H1 (cell line): ENCODE measurements at places on chromosomes 1 and 21.

GRCh38 chr1:224673141-224673540 is 57.0 kb downstream of the CNIH3 start:
- no peaks in the 10 kb centered on the region for H3K27me3 ChIP-seq
- no peaks in the 10 kb centered on the region for H3K4me1 ChIP-seq
- H3K36me3 ChIP-seq = no peaks in the 10 kb centered on the region
- H3K27ac ChIP-seq = no peak overlapping the region
- no peak for DNase-seq

GRCh38 chr1:39788426-39788757 is 273 bp downstream of the BMP8B start:
- DNase-seq = no peak
- no peak overlapping the region for H3K4me3 ChIP-seq
- H3K27ac ChIP-seq = no peak overlapping the region
- no peaks in the 10 kb centered on the region for H3K36me3 ChIP-seq

DNA sequence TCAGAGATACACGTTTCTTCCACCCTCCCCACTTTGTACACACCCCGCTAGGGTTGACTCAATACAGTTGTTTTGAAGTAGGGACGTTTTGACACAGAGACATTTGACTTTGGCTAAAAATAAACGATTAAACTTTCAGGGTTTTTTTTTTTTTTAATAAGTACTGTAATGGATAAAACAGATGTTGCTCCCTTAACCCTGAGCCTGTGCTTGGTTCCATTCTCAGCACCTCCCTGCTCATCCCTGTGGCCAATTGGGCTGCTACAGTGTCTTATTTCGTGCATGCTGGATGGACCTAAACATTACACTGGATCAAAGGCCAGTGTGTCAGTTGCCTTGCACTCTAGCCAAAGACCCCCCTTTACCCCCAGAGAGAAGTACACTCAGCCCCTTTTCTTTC is 16.9 kb downstream of the GRHL3 start:
- peaks cover 12% of the 10 kb centered on the region for H3K4me1 ChIP-seq

GRCh38 chr1:157105988-157106812 is 6.6 kb upstream of the ETV3L start:
- no peak for DNase-seq
- H3K27ac ChIP-seq = no peak overlapping the region
- no peak overlapping the region for H3K4me3 ChIP-seq
- no peaks in the 10 kb centered on the region for H3K27me3 ChIP-seq
- peaks cover 2% of the 10 kb centered on the region for H3K4me1 ChIP-seq

- H3K36me3 ChIP-seq = no peaks in the 10 kb centered on the region; the same call in 1 of the 2 replicates
- no peak overlapping the region for H3K27ac ChIP-seq
- no peak overlapping the region for H3K4me3 ChIP-seq
- H3K27me3 ChIP-seq = no peaks in the 10 kb centered on the region
- no peak for DNase-seq
- peaks cover 4% of the 10 kb centered on the region for H3K4me1 ChIP-seq
These were observed 76.4 kb downstream of the TTC3 start for GRCh38 chr21:37149411-37149810.
